ENCODE measurements at places on chromosomes 5 and 9.

DNA sequence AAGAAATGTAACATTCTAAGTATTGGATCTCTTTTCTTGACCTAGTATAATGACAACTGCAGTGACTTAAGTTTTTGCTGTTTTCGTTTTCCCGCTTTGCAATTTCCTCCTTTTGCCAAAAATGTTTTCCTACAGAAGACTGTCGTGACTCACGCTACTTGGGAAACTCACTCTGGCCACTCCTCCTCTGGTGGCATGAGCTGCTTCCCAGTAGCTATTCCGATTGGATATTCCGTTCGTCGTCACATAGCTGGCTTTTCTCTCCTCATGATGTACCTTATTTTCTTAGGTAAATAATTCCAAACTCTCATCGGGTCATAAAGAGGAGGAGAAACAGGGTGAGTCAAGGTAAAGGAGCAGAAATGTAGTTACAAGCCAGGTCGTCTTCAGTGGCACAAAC lies 64.9 kb downstream of the GOLPH3 start:
- DNase-seq: no peak

DNA sequence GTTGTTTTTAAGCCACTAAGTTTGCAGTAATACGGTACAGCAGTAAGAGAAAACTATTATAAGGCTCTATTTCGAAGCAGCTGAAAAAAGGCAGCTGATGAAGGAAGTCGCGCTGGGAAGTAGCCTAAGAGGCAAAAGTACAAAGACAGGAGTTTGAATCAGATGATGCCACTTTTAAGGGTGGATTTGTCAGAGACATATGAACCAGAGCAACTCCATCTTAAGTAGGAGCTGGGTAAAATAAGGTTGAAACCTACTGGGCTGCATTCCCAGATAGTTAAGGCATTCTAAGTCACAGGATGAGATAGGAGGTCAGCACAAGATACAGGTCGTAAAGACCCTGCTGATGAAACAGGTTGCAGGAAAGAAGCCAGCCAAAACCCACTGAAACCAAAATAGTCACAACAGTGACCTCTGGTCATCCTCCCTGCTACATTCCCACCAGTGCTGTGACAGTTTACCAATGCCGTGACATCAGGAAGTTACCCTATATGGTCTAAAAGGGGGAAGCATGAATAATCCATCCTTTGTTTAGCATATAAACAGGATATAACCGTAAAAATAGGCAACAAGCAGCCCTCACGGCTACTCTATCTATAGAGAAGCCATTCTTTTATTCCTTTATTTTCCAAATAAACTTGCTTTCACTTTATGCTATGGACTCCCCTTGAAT lies 91.8 kb upstream of the PRSS3 start:
- DNase-seq: no peak

- DNase-seq: no peak
Observed at GRCh38 chr5:148697180-148697808, 43.0 kb upstream of the HTR4 start.

GRCh38 chr9:121232251-121232650 lies 30.6 kb upstream of the RAB14 start:
- no peak for DNase-seq

- DNase-seq: no peak
Observed at GRCh38 chr5:19519448-19519847, 468.6 kb downstream of the CDH18 start.

DNA sequence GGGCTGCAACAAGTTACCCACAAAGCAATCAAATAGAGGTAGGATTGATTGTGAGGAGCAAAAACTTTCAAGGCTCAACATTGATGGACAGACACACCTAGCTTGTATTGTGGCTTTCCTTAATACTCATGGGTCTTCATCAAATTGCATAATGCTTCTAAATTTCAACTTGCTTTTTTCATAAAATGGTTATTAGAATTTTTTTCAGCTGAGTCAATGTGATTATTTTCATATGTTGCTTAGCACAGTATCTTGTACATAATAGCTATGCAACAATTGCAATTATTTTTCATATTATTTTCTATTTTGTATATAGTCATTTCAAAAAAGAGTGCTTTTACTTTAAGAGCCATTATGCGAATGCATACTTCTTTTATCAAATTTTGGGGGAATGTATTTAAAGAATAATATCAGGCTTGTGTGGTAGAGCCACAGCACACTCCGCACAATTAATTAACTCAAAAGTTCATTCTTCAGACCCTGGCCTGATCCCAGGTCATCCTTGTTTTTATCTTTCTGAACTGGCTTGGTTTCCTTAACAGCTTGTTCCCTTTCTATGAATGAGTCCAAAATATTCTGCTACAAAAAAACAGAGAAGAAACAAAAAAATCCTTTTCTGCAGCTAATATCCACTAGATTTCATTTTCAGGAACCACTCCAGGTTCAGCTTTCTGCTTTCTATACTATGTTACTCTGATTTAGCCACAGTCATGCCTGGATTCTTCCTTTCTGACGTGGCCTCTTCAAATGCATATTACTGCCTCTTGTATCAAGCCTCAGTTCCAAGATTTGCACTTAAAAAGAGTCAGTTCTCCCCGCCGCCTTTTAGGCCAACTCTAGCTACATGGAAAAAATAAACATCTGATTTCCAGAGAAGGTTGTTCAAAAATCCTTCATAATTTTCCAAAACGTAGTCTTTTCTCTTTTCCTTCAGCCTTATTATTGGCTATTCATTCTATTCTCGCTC lies 45.3 kb upstream of the CDH9 start:
- DNase-seq: no peak

DNA sequence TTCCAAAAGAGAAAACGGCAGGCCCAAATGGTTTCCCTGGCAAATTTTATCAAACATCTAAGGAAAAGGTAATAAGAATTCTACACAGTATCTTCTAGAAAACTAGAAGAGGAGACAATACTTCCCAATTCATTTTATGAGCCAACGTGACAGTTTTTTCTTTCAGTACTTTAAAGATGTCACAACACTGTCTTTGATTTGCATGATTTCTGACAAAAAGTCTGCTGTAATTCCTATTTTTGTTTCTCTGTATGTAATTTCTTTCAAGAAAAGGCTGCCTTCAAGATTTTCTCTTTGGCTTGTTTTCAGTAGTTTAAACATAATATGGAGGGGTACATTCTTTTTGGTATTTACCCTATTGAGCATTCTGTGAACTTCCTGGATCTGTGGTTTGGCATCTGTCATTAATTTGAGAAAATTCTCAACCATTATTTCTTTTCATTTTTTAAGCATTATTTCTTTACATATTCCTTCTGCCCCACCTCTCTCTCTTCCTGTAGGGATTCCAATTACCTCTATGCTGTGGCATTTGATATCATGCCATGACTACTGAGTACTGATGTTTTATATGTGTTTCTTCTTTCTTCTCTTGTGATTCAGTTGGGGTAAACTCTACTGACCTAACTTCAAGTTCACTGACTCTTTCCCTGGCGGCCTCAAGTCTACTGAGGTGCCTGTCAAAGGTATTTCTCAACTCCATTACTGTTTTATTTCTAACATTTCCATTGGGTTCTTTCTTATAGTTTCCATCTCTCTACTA lies 32.2 kb downstream of the ANKS6 start:
- no peak for DNase-seq
